ENCODE measurements at places on chromosomes 6 and 20. TPM values are rescaled to one million over a fixed set of nuclear protein-coding genes. Genes with fewer than 3 reads are reported as not detected.
A peak's percentile ranks its signal among the peaks of the same experiment; 100 is the strongest.

DNA sequence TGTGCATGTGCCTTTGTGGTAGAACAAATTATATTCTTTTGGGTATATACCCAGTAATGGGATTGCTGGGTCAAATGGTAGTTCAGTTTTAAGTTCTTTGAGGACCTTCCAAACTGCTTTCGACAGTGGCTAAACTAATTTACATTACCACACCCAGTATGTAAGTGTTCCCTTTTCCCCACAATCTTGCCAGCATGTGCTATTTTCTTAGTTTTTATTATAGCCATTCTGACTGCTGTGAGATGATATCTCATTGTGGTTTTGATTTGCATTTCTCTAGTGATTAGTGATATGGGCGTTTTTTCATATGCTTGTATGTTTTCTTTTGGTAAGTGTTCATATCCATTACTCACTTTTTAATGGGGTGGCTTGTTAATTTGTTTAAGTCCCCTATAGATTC, 251.6 kb upstream of the DEFB112 start:
- no peak for DNase-seq

DNA sequence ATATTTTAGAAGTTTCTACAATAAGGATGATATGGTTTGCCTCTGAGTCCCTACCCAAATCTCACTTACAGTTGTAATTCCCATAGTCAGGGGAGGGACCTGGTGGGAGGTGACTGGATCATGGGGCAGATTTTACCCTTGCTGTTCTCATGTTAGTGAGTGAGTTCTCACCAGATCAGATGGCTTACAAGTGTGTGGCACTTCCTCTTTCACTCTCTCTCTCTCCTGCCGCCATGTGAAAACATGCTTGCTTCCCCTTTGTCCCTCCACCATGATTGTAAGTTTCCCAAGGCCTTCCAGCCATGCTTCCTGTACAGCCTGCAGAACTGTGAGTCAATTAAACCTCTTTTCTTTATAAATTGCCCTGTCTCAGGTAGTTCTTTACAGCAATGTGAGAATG, 527.5 kb upstream of the ID4 start:
- DNase-seq, result no peak

GRCh38 chr6:13712599-13712898, 914 bp upstream of the RANBP9 start:
- DNase-seq, result no peak

DNA sequence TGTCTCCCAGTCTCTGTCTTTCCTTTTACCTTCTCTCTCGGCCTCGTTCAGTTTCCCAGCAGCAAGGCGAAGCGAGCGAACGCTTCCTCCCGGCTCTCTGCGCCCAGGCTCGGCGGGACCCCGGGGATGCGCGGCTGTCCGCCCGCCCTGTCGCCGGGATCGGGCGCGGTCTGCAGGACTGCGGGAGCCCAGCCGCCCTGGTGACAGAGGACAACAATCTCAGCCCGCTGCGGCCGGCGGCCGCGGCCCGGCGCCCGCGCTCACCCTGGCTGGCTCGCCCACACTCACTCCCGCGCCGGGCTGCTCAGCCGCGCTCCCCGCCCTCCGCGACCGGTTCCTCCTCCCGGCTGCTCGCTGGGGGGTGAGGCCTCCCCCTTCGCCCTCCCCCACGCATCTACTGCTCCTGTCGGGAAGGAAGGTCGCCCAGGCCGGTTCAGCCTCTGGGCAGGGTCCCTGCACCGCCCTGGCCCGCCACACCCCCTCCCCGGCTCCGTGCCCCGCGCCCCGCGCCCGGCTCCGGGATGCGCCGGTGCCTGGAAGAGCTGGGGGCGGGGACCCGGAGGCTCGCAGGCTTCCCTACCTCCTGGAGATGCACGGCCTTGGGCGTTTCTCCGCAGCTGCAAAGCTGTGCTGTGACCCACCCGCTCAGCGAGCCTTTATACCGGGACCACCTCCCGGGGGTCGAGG, 410 bp downstream of the SYNE1 start:
- DNase-seq, result no peak

DNA sequence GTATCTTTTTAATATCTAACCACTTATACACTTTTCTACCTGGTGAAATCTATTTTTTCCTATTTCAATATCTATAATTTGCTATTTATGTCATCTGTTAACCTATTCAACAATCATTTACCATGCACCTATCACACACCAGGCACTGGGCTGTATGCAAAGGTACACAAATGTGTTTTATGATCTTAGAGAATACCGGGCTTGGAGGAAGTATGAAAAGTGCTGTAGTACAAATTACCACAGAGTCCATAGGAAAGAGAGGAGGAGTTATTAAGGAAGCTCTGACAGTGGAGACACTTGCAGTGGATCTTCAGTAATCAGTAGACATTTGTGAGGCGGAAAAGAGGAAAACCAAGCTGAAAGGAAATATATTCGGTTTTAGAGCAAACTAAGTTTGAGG, 96.0 kb downstream of the HIVEP2 start:
- no peak for DNase-seq

Gene RIPOR2
- total RNA-seq, result 7.3 TPM

DNA sequence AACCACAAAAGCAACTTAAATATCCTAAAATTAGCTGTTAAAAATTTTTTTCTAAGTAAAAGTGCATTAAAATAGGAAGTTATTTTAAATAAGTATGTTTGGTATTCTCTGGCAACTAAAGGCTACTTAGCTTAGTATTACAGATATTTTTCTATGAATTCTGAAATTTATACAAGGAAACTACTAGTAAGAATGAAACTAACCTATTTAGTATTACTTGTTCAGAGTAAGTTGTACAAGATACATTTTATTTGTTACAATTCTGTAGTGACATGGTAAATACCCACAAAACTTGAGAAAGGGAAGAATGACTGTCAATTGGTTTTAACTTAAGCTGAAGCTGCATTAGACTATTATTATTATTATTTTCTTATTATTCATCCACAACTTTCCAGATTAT, 6.5 kb downstream of the PHIP start:
- DNase-seq, result no peak

Gene BCLAF1
- 49.4 TPM for total RNA-seq

DNA sequence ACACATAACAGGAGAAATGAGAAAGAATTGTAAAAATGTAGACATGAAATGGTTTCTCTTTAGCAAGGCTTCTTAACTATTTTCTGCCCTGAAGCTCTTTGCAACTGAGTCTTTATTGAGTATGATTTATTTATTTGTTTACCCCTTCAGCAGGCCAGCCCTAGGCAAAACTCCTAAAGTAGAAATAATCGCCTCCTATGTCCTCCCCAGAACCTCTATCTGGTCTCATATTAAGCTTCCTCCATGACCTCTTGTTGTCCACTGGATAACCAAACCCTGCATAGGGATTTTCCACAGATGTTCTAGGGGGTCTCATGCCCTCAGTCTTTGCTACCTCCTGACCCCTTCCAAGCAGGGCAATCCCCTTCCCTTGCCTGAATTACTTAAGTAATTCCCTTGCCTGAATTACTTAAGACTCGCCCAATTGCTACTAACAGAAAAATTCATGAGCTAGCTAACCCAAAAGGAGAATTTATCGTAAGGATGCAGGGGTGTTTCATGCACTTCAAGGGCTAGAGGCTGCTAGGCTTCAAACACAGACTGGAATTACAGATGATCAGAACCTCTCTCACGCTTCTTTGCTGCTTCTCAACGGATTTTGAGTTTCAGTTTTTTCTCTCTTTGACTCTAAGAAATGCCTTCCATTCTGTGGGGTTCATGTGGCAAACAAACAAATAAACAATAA, 425.9 kb upstream of the RNF217 start:
- no peak for DNase-seq

DNA sequence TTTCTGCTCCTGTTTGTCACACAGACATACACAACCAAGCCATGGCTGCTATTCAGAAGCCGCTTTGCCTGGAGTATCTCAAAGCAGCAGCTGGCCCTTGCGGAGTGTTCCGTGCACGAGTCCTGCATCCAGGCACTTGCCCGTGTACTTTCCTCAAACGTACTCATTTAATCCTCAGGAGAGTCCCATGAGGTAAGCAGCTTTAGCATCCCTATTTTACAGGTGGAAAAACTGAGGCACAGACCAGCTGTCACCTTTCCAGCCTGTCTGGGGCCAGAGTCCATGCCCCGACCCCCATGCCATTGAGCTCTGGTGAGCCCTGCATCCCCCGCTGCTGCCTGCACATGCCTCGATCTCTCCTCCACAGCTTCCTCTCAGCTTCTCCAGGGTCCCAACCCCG, 130.0 kb downstream of the ERMARD start:
- DNase-seq, result peak; percentile 16

GRCh38 chr6:157219201-157220200, 103.8 kb downstream of the TMEM242 start:
- peak; percentile 42 for DNase-seq

- peak; percentile 44 for DNase-seq
These were observed 15.2 kb downstream of the KIF25 start for GRCh38 chr6:168012431-168013249.

Data from right atrium auricular region (tissue), 2 donors.